Stimulated activated CD4-positive, alpha-beta T cell treated with anti-CD3 and anti-CD28 coated beads, TNF-alpha, amount 100 ng/mL, for 24 hours (primary cell): ENCODE measurements at places on chromosomes 2 and 18.

- DNase-seq: no peak
These were observed 407.2 kb upstream of the NETO1 start for GRCh38 chr18:73274812-73275621.

- no peak for DNase-seq
These were observed 684.4 kb downstream of the ZEB2 start for GRCh38 chr2:143835481-143835880.

DNA sequence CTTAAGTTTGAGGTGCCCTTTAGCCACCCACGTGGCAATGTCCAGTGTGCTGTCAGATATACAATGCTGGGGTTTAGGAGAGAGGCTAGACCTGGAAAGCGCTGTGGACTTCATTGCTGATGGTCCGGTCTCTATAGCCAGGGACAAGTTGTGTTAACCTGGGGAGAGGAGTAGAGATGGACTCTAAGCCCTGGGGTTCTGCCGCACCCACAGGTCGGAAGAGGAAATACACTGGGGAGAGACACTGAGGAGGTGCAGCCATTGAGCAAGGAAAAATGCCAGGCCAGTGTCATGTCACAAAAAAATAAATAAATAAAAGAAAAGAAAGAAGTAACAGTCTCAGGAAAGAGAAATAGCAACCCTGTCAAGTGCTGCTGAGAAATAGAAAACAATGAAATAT, 106.9 kb upstream of the CBLN2 start:
- DNase-seq: no peak

- DNase-seq: no peak
These were observed 11.3 kb downstream of the ABHD3 start for GRCh38 chr18:21693322-21693721.

DNA sequence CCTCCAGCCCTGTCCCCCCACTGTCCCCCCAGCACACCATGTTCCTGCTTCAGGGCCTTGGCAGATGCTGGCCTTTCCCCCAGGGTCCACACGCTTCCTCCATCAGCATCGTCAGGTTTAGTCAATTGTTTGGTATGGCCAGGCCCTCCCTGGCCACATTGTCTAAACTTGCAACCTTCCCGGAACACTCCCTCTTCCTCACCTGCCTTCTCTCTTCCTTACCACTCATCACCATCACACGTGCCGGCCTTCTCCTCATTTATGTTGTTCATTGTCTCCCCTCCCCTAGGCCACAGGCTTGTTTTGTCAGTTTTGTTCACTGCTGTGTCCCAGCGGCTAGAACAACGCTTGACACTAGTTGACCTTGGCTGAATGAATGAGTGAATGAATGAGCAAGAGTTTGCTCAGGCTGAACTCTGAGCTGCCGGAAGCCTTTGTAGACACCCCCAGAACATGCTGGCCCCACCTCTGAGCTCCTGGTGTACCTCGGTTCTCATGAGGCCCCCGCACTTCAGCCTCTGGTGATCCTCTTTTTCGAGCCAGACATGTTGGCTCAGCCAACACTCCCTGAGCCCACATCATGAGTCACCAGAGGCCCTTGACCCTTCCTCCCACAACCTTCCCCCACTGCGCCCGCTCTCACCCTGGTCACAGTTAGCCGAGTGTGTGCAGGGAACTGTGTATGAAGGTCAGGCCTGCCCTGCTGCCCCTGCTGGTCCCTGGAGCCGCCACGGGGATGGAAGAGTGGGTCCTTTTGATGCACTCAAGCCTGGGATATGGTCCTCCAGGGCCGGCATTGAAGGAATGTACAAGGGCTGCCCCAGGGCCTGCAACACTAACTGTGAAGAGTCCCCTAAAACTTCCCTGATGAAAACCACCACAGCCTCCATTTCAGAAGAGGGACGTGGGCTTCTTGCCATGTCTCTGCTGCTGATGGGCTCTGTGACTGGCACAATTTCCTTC, 57.5 kb downstream of the HS1BP3 start:
- DNase-seq: no peak

- no peak for DNase-seq
These were observed 425.1 kb downstream of the RND3 start for GRCh38 chr2:150062416-150062815.

DNA sequence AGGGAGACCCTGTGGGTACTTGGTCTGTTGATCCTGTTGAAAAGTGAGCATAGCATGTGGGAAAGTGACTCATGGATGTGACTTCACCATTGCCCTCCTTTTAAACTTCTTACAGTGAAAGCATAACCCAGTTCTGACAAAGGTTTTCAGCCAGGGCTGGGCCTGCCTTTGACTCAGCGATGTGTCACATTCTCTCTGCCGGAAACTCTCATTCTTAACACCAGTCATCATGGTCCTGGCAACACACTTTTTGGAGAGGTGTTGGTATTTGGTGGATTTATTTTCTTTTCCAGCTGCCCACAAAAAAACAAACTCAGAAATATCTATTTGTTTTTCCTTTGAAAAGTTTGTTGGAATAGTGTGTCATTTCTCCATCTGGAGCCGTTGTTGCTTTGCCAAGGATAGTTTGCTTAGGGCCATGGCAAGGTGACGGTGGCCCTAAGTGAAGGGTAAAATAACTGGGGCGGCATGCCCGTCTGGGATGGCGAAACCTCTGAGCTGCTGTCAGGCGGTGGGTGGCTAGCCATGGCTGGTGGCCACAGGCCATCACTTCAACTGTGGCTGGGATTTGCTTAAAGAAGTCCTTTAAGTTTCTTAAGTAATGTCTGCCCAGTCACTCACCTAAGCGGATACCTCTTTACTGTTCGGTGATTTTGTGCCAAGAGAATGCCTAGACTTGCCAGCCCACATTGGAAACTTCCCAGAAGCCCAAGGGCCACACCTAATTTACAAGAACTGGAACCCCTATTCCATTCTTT, 123.3 kb downstream of the LTBP1 start:
- DNase-seq: no peak

GRCh38 chr2:175004730-175004979, 526 bp downstream of the CHN1 start:
- DNase-seq: no peak

DNA sequence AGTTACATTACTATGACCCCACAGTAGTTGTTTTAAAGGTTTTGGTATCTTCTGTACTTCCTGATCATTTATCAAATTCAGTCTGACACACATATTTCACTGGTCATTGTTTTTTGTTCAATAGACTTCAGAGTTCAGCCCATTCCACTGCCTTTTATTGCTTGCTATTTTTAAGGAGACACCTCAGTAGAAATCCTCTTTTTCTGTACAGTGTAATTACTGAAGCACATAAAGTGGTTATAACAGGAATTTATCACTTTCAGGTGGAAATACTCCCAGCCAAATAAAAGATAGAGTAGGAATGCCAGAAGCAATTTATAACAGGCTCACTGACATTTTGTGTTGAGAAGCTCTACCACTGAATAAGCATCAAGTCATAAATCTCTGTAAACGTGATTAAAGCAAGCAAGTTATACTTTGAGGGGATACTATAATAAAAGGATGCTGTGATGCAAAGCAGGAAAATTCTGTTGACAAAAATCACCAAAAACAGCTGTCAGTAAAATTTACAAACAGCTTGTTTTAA, 6.6 kb upstream of the BARD1 start:
- DNase-seq: no peak

DNA sequence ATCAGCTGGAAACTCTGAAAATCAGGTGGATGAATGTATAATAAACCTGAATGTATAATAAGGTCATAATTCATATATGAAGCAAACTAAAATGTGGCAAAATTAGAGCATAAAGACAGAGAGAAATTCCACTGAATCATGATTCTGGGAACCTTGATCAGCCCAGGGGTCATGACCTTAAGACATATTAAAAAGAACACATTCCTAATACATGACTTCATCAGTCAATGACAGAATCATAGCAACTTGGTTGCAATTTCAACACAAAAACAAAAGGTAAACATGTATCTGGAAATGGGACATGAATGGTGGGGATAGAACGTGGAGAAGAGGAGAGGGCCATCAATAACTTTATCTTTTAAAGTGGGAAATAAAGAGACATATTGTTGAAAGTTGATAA, 17.6 kb downstream of the AFF3 start:
- no peak for DNase-seq

DNA sequence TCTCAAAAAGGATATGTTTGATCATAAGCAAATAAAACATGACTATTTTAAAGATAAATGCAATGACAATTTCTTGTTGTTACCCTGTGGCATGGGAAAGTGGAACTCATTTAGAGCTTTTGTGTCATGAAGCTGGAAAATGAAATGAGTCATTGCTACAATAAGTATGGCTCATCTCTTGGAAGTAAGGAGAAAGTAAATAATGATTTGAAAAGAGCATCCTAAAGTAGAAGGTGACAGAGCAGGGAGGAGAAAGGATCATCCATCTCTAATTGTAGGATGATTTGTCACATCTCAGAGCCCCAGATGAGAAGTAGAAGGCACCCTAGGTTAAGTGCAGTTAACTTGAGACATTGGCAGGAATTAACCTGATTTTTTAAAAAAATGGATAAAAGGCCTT, 200.5 kb downstream of the CPS1 start:
- no peak for DNase-seq

GRCh38 chr2:13052547-13052946, 335.8 kb downstream of the TRIB2 start:
- DNase-seq: no peak

- no peak for DNase-seq
These were observed 170.2 kb downstream of the PRKCE start for GRCh38 chr2:45821558-45822271.

DNA sequence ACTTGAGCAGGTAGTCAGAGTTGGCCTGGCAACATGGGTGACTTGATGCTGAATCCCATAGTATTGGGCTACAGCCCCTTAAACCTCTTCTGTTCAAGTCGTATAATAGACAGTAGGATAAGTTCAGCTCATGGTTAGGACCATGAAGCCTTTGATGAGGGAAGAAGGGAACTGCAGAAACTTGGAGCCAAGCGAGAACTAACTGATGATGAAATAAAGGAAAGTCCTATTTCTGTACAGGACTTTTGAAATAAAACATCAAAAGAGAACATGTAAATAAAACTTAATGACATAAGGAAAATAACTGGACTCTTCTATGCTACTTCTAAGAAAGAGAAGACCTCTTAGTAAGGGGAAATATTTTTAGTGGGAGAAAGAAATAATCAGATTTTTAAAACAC, 51.2 kb upstream of the UGP2 start:
- DNase-seq: no peak

DNA sequence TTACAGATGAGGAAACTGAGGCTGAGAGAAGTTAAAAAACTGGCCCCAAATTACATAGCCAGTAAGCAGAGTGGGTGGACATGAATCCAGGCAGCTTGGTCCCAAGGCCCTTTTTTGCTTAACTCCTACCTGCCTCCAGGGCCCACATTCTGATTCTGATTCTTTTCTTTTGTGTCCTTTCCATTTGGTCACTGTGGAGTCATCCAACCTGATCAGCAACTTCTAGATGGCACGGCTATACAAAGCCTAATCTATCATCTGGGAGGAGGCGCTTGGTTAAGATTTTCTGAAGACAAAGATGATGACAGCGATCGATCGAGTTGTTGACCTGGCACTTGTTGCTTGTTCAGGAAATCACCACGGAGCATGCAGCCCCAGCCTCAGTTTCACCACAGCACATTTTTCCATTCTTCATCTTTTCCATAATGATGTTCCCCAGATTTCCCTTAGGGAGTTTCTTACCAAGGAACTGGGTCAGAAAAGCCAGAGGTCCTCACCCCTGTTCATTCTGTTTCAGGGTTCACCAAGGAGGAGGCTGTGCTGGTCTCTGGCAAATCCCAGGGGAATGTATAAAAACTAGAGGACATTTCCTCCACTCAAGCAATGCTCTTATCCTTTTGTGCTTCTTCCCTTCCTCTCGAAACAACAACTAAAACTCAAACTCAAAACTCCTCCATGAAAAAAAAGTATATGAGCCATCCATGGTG, 6.9 kb upstream of the IGFBP2 start:
- no peak for DNase-seq

DNA sequence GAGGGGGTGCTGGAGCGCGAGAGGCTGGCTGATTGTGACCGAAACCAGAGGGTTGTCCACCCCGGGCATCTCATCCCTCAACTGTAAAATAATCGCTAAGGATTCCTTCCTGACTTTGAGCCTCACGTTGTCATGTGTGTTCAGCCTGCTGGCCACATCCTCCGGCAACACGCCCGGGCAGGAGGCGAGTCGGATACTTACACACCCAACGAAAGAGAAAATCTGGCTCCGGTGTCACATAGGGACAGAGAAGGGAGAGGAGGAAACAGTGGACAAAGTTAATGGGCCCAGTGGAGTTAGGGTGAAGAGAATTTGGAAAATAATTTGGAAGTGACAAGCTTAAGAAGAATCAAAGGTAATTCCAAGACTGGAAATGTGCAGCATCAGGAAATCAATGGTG, 2.4 kb downstream of the TLX2 start:
- DNase-seq: no peak

GRCh38 chr2:170456914-170457313, 258.2 kb upstream of the SP5 start:
- DNase-seq: no peak

GRCh38 chr18:49747876-49748275, 65.5 kb downstream of the ACAA2 start:
- no peak for DNase-seq

DNA sequence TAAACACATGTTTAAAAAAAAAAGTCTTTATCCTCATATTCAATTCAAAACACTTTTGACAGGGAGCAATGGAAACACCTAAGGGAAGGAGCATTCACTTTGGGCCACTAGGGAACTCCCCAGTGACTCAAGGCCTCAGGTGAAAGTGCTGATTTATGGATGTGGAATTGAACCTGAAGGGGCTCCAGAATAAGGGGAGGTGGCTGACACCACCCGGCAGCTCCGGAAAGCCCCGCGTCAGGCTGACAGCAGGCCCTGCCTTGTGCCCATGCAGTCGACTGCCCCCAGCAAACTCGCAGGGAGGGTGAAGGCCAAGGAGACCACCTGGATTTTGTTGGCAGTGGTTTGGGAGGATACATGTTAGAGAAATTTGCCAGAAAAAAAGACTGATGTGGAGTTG, 275.3 kb upstream of the NCKAP5 start:
- no peak for DNase-seq

GRCh38 chr18:55318951-55319441, 269.0 kb downstream of the TCF4 start:
- no peak for DNase-seq

GRCh38 chr2:224309176-224309575, 92.7 kb downstream of the FAM124B start:
- DNase-seq: no peak

GRCh38 chr2:152815634-152816257, 97.3 kb downstream of the ARL6IP6 start:
- DNase-seq: no peak

DNA sequence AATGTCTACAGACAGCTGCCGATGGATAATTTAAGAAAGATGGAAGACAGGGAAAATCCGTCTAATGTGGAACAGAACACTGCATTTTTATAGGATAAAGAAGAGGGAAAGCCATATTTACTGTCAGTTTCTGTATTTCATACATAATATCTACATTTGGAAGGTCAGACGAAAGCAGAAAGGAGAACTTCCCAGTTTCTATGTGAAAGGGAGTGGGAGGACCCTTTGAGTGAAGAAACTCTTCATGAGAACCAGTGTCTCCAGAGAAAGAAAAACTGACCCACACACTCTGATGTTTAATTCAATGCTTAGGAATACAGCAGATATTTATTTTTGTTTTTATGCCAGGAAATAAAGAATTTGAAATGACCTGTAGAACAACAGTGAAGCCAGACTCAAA, 127.2 kb downstream of the CALCRL start:
- no peak for DNase-seq

- DNase-seq: no peak
These were observed 4.4 kb downstream of the TIA1 start for GRCh38 chr2:70243806-70244584.

GRCh38 chr2:74205596-74205995, 7.2 kb downstream of the MTHFD2 start:
- no peak for DNase-seq
